ENCODE measurements at places on chromosomes 1 and 21. TPM values are rescaled to one million over a fixed set of nuclear protein-coding genes. Genes with fewer than 3 reads are reported as not detected.

Gene PGLYRP4
- total RNA-seq: not detected

Gene PRAMEF1
- total RNA-seq: 0.10 TPM

Gene BARHL2
- not detected for total RNA-seq

Gene RIIAD1
- total RNA-seq: not detected

Gene CSMD2
- total RNA-seq: under 0.01 TPM

- DNase-seq: no peak
These were observed 35.4 kb downstream of the CHRM3 start for GRCh38 chr1:239421811-239422210.

- DNase-seq: peak; percentile 61
These were observed 10.7 kb downstream of the OPTC start for GRCh38 chr1:203504400-203505250.

DNA sequence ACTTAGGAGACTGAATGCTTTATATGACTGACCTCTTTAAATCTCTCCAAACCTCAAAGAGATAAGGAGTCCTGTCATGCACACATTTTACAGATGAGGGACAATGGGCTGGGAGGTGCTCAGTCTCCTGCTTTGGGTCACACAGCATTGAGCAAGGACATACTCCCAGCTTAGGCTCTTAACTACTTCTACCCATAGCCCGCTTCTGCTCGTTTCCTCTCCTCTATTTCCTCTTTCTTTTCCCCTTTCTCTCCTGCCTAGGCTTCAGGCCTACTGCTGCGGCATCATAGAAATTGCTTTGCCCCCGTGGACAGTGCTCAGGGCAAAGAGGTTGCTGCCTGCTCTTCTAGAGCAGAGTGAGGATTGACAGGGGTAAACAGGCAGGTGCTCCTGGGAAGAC, 12.4 kb upstream of the ZNF691 start:
- DNase-seq: no peak

DNA sequence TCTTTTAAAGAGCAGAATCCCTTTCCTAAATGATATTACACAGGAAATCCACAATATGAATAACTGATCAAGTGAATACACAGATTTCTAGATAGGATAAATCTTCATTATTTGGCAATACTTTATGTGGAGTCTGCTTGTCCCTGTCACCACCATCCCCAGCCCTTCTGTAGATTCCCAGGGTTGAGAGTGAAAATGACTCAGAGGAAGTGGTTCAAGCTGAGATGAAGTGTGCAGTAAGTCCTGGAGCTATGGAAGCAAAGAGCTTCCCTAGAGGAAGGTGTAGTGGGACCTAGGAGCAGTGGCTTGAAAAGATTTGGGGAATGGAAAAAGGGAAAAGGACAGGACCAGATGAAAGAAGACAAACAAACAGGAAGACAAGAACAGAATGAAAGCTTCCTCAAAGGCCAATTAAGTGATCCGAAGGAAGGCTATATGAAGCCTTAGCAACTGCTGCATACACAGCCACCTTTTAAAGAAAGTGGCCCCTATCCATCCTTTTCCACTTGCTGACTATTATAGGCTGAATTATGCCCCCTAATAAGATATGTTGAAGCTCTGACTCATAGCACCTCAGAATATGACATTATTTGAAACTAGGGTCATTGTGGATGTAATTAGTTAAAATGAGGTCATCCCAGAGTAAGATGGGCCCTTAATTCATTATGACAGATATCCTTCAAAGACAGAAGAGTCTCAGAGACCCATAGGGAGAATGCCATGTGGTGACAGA, 96.5 kb upstream of the CAMK1G start:
- DNase-seq: peak; percentile 58

GRCh38 chr1:53409695-53410094, 49.5 kb upstream of the DMRTB1 start:
- DNase-seq: no peak

GRCh38 chr1:107096690-107097089, 40.2 kb downstream of the PRMT6 start:
- DNase-seq: no peak

DNA sequence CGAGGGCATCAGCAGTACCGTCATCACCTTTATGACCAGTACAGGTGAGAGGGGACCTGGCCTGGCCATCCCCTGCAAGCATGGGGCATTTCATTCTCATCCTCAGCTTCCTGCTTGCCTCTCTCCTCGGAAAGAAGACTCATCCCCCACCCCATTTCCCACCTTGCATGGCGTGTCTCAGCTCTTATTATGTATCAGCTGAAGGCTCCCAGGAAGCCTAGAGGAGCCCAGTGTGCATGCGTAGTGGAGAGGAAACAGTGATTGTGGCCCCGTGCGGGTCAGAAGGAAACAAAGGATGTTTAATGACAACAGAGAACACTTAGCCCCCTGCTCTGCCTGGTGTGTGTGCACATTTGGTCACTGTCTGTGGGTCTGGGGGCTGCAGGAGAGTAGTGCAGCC, 40.3 kb upstream of the CNTN2 start:
- no peak for DNase-seq

DNA sequence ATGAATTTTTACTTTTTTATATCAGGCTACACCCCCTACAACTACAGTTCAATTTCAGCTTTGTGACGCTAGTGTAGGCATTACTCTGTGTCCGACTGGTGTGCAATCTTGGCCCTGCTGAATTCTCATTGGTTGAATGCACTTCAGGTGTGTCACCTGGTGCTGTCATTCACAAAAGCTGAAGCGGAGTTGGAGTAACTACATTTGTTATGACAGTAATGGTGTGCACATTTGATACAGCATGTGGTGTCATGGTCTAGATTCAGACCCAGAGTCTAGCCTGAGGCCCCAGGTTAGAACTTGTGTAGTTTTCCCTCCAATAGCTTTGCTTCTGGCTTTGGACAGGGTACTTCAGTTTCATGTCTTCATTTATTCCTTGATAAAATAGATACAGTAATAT, 88.7 kb downstream of the C1orf94 start:
- DNase-seq: no peak

All from renal cortical epithelial cell (primary cell).